MM.1S (cell line): ENCODE measurements at places on chromosomes 2 and 18.
A peak's percentile ranks its signal among the peaks of the same experiment; 100 is the strongest.

GRCh38 chr2:169365029-169365480, 2.7 kb upstream of the LRP2 start:
- peak; percentile 67 for DNase-seq
- peaks cover 5% of the 10 kb centered on the region for H3K4me1 ChIP-seq
- peak overlapping the region; percentile 82 for H3K4me3 ChIP-seq
- H3K27me3 ChIP-seq: peaks cover 12% of the 10 kb centered on the region

- no peak overlapping the region for H3K4me3 ChIP-seq
- H3K27me3 ChIP-seq: no peaks in the 10 kb centered on the region
- no peak for DNase-seq
- no peaks in the 10 kb centered on the region for H3K36me3 ChIP-seq
- no peaks in the 10 kb centered on the region for H3K4me1 ChIP-seq
Observed at GRCh38 chr2:77629539-77629938, 107.4 kb upstream of the LRRTM4 start.

GRCh38 chr2:237264480-237265219, 149.3 kb downstream of the COL6A3 start:
- no peaks in the 10 kb centered on the region for H3K4me1 ChIP-seq
- no peak overlapping the region for H3K4me3 ChIP-seq
- no peaks in the 10 kb centered on the region for H3K36me3 ChIP-seq
- no peak for DNase-seq

DNA sequence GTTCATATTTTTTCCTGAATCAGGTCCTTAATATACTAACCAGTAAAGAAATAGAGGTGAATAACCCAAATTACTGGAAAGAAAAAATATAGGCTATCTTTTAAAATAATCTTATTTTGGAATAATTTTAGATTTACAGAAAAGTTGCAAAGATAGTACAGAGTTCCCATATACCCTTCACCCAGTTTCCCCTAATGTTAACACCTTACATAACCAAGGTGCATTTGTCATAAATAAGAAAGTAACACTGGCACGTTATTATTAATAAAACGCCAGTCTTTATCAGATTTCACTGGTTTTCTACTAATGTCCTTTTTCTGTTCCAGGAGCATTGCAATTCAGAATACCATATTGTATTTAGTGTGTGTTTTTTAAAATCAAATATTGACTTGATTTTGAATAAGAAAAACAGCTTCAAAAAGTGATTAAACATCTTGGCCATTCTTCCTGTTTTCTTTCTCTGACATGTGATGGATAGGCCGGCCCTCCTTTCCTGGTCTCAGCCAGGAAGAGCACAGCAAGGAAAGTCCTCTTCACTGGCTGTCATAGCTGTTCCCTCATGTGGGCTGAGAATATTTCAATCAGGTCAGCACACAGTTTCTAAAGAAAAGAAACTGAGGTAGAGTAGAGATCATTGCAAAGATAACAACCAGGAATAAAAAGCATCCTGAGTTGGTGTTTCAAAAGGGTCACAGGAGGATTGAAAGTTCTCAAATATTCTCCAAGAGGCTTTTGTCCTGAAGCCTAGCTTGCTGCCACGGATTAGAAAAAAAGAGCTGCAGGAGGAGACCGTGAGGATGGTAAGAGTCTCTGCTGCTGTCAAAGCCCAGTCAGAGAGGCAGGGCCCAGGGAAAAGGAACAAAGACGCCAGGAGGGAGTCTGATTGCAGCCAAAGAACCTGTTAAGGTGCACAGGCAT, 79.3 kb upstream of the ARL5A start:
- H3K4me1 ChIP-seq: peaks cover 19% of the 10 kb centered on the region
- no peak overlapping the region for H3K4me3 ChIP-seq
- no peak for DNase-seq
- no peaks in the 10 kb centered on the region for H3K36me3 ChIP-seq
- no peaks in the 10 kb centered on the region for H3K27me3 ChIP-seq

DNA sequence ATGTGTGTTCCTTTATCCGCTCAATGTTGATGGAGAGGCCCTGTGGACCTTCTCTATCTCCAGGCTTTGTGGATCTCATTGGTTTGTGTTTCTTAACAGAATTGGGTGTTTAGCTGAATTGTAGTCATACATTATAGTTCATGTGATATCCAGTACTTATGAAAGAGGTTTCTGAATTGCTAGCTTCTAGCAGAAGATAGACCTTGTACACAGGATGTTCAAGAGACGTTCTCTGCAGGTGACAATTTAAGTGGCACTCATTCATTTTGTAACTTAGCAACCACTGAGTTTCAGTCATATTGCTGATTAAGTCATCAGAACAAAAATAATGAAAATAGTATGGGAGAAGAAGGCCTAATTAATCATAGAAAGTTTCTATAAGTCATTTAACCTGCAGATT, 279.2 kb downstream of the ALPK2 start:
- no peaks in the 10 kb centered on the region for H3K36me3 ChIP-seq
- H3K4me1 ChIP-seq: peaks cover 8% of the 10 kb centered on the region
- H3K4me3 ChIP-seq: no peak overlapping the region
- H3K27ac ChIP-seq: no peak overlapping the region
- no peak for DNase-seq
